ENCODE measurements at places on chromosomes 4 and X.
A peak's percentile ranks its signal among the peaks of the same experiment; 100 is the strongest.

DNA sequence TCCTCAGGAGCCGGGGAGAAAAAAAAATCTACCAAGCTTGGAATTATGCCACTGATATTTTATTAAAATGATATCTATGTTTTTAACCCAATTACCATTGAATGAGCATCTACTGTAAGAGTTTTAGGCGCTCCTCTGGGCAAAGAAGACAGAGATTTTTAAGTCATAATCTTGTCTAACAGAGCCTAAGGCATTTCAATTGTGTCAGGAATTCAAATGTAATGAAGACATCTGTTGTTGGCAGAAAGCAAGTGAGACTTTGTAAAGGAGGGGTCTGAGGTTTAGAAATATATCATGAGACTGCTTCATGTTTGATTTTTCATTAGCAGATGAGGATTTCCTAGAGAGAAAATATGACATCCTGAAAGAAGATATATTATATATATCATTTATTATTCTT, 1158.1 kb downstream of the FSTL5 start:
- no peak for DNase-seq

GRCh38 chr4:84583876-84584380, 1.0 kb downstream of the CDS1 start:
- DNase-seq: no peak

DNA sequence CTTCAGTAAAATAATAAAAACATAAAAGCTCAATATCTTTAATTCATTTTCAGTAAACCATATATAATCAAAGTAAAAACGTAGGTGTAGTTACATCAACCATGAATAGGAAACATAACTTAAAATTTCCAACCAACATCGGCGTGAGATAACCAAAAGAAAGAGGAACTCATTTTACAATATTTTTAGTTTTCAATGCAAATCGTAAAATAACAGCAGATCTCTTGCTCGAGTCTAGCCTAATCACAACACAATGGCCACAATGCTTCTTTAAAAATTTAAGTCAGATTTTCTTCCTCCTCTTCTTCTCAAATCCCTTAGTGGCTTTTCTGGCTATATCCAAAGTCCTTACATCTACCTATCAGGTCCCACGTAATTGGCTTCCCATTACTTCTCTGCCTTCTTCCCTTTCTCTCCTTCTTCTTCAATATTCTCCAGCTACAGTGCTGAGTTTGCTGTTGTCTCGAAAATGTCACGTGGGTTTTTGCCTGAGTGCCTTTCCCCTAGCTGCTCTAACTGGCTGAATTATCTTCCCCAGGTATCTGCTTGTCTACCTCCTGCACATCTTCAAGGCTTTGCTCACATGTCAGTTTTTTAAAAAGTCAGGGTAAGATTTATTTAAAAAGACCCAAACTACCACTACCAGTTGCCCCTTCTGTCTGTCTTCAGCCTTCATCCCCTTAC, 90.9 kb upstream of the BANK1 start:
- no peak for DNase-seq

DNA sequence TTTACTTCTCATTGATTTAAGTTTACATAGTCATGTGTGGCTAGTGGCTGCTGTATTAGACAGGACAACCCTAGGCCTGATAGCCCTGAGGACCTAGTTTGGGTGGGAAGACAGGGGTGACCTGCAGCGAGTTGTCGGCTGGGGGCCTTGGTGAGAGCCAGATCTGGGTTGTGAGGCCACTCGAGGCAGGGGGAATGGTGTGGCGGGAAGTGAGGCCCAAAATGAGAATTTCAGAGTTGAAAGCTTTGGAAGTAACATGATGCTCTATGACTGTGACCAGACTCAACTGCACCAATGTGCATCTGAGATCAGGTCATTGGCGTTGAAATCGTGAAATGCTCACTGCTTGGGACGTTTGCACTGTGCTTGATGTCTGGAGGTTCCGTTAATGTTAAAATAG, 72.9 kb downstream of the TBL1X start:
- no peak for DNase-seq

DNA sequence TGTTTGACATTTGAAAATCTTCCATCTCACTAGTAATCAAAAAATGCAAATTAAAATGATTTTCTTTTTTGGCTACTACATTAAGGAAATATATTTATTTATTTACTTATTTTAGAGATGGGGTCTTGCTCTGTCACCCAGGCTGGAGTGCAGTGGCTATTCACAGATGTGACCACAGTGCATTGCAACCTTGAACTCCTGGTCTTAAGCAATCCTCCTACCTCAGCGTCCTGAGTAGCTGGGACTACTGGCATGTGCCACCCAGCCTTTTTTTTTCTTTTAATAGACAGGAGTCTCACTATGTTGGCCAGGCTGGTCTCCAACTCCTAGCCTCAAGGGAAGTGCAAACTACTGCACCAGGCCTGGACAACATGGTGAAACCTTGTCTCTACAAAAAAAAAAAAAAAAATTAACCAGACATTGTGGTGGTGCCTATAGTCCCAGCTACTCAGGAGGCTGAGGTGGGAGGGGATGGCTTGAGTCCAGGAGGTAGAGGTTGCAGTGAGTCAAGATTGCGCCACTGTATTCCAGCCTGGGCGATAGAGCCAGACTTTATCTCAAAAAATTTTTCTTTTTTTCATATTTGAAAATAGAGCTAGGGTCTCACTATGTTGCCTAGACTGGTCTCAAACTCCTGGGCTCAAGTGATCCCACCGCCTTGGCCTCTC, 4.4 kb upstream of the SMIM14 start:
- DNase-seq: no peak

DNA sequence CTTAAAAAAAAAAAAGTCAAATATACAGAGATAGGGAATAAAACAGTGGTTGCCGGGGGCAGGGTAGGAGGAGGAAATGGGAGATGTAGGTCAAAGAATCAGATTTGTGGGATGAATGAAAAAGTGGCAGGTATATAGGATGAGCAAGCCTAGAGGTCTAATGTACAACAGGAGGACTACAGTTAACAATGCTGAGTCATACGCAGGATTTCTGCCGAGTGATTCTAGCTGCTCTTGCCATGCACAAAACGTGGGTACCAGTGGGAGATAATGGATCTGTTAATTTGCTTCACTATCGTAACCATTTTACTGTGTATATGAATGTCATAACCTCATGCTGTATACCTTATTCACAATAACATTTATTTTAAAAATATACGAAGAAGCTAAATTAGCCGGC, 10.7 kb upstream of the MTNR1A start:
- no peak for DNase-seq

GRCh38 chr4:71212216-71212615, 126.6 kb upstream of the SLC4A4 start:
- DNase-seq: no peak

- DNase-seq: peak; percentile 15
These were observed 6.5 kb downstream of the SH3BP2 start for GRCh38 chr4:2799224-2799911.

- DNase-seq: no peak
These were observed 596.5 kb downstream of the NLGN4X start for GRCh38 chrX:5632061-5632614.

GRCh38 chr4:17623451-17624001, 9.1 kb downstream of the MED28 start:
- no peak for DNase-seq

GRCh38 chr4:72073816-72074215, 42.0 kb downstream of the NPFFR2 start:
- no peak for DNase-seq

- DNase-seq: no peak
These were observed 557.2 kb upstream of the GRIA3 start for GRCh38 chrX:122626871-122627270.

GRCh38 chr4:108205859-108206258, 37.1 kb upstream of the LEF1 start:
- no peak for DNase-seq
